Activated T-helper 1 cell treated with anti-CD3 and anti-CD28 coated beads, Interleukin-12 subunit alpha, Interleukin-12 subunit beta, Interleukin-2, Interleukin-4 antibody, amounts not matched to agents 30 ng/mL and 10 ng/mL and 1 ng/mL, durations not matched to agents 14 hours and 24 hours and 36 hours (primary cell): ENCODE measurements at places on chromosomes 1 and 21. TPM values are rescaled to one million over a fixed set of nuclear protein-coding genes. Genes with fewer than 3 reads are reported as not detected.

The CRYZL1 gene
- 25.6 and 34.8 TPM in 2 replicates for total RNA-seq

The LMOD1 gene
- total RNA-seq = not detected in 2 replicates

The EPHB2 gene
- not detected in 2 replicates for total RNA-seq

The PTGS2 gene
- 0.67 and 0.71 TPM in 2 replicates for total RNA-seq

The OLIG2 gene
- total RNA-seq = not detected in 2 replicates

The LCE6A gene
- total RNA-seq = not detected in 2 replicates

The MCM3AP gene
- total RNA-seq = 131 and 137 TPM in 2 replicates

The CCDC30 gene
- total RNA-seq = 1.0 and 1.9 TPM in 2 replicates

The OR6N1 gene
- not detected in 2 replicates for total RNA-seq

The LGR6 gene
- total RNA-seq = not detected in 2 replicates

The UBL4B gene
- not detected in 2 replicates for total RNA-seq

The RIMS3 gene
- total RNA-seq = 1.5 and 1.9 TPM in 2 replicates

The KMO gene
- total RNA-seq = not detected in 2 replicates

The CDA gene
- total RNA-seq = not detected in 2 replicates
